ENCODE measurements at places on chromosomes 4 and X. TPM values are rescaled to one million over a fixed set of nuclear protein-coding genes. Genes with fewer than 3 reads are reported as not detected.

- H3K4me3 ChIP-seq, result peak overlapping the region; percentile 83
- DNase-seq, result no peak
- no peaks in the 10 kb centered on the region for H3K36me3 ChIP-seq
- no peaks in the 10 kb centered on the region for H3K27me3 ChIP-seq
- H3K4me1 ChIP-seq, result peaks cover 31% of the 10 kb centered on the region
- peak overlapping the region; percentile 95 for H3K27ac ChIP-seq
Measured at GRCh38 chrX:13652287-13652793, 601 bp upstream of the TCEANC start.

DNA sequence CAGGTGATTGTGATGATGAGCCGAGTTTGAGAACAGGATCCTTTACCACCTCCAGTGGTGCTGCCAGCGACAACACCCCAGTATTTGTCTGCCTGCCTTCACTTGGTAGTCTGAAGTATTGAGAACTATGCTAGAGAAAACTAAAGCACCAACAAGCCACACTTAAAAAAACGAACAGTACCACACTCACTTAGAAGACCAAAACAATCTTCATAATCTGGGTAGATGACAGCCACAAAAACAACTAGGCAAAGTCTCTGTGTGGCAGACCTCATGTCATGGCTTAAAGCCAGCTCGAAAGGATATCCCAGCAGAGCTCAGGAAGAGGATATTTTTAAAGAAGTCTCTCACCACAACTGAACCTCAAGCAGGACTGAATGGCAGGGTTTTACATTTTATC lies 236.0 kb downstream of the GPC3 start:
- H3K4me3 ChIP-seq, result no peak overlapping the region
- H3K4me1 ChIP-seq, result no peaks in the 10 kb centered on the region
- H3K27ac ChIP-seq, result no peak overlapping the region
- DNase-seq, result no peak
- H3K36me3 ChIP-seq, result no peaks in the 10 kb centered on the region
- no peaks in the 10 kb centered on the region for H3K27me3 ChIP-seq

GRCh38 chr4:10121568-10122208 lies 5.1 kb upstream of the WDR1 start:
- H3K36me3 ChIP-seq, result no peaks in the 10 kb centered on the region
- peaks cover 29% of the 10 kb centered on the region for H3K4me1 ChIP-seq
- H3K27ac ChIP-seq, result no peak overlapping the region
- no peak for DNase-seq
- H3K27me3 ChIP-seq, result no peaks in the 10 kb centered on the region
- H3K4me3 ChIP-seq, result no peak overlapping the region

DNA sequence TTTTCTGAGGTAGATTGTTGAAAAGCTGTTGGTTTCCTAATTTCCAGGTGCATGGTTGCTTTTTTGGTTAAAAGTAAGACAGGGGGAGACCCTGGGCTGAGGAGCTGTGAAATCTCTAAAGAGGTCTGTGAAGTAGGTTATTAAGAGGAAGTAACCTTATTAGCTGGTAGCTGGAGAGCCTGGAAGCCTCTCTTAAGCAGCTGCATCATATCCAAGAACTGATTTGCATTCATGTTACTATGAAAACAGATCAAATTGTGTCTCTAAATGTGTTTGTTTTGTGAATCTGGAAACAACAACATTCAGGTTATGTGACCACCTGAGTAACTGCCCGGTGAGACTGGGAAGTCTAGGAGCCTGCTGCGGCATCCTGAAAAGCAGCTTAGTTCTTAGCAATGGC lies 54.1 kb downstream of the ARHGAP10 start:
- H3K4me3 ChIP-seq, result no peak overlapping the region
- no peaks in the 10 kb centered on the region for H3K36me3 ChIP-seq
- H3K4me1 ChIP-seq, result peaks cover 31% of the 10 kb centered on the region
- no peak for DNase-seq
- H3K27me3 ChIP-seq, result no peaks in the 10 kb centered on the region

GRCh38 chrX:130393451-130394074 lies 8.1 kb upstream of the GPR119 start:
- no peaks in the 10 kb centered on the region for H3K36me3 ChIP-seq
- no peak overlapping the region for H3K27ac ChIP-seq
- H3K27me3 ChIP-seq, result peaks cover 22% of the 10 kb centered on the region
- no peak overlapping the region for H3K4me3 ChIP-seq

- no peaks in the 10 kb centered on the region for H3K27me3 ChIP-seq
- H3K4me3 ChIP-seq, result no peak overlapping the region
- H3K27ac ChIP-seq, result no peak overlapping the region
- peaks cover 22% of the 10 kb centered on the region for H3K36me3 ChIP-seq
- H3K4me1 ChIP-seq, result no peaks in the 10 kb centered on the region
Measured at GRCh38 chrX:118633530-118633929, 93.9 kb upstream of the IL13RA1 start.

DNA sequence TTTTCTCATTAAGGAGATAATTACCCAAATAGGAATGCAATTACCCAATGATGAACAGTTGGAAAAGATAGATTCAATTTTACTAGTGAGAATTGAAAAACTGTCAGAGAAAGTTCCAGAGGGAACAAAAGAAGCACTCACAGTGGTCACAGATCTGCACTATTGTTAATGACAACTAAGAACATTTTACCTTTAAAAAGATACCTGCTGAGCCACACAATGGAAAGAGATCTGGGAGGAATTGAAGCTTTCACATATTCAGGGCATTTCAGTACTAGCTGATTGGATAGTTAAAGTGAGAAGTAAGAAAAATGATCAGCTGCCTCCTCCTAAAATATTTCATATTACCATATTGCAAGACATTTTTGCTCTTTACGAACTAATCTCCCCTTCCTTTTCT lies 1822.2 kb downstream of the STIM2 start:
- H3K4me1 ChIP-seq, result no peaks in the 10 kb centered on the region
- H3K36me3 ChIP-seq, result no peaks in the 10 kb centered on the region
- no peak overlapping the region for H3K27ac ChIP-seq
- no peak overlapping the region for H3K4me3 ChIP-seq
- no peaks in the 10 kb centered on the region for H3K27me3 ChIP-seq
- DNase-seq, result no peak

DNA sequence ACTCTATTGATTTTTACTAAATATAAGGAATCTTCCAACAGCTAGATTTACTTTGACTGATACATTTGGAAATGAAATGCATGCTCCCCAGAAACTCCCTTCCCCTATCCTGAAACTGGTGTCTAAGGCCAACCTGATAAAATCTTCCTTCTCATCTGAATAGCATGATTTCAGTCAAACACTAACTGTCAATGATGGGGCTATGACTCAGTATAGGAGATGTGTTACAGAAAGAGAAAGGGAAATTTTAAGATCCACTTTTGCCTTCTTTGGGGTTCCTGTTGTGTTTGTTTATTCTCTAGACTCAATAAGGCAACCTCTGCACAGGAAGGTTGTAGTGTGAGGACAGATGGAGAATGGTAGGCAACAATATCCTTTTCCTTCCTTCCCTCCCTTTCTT lies 160.7 kb downstream of the MOSPD2 start:
- no peak for DNase-seq
- peaks cover 9% of the 10 kb centered on the region for H3K4me1 ChIP-seq

DNA sequence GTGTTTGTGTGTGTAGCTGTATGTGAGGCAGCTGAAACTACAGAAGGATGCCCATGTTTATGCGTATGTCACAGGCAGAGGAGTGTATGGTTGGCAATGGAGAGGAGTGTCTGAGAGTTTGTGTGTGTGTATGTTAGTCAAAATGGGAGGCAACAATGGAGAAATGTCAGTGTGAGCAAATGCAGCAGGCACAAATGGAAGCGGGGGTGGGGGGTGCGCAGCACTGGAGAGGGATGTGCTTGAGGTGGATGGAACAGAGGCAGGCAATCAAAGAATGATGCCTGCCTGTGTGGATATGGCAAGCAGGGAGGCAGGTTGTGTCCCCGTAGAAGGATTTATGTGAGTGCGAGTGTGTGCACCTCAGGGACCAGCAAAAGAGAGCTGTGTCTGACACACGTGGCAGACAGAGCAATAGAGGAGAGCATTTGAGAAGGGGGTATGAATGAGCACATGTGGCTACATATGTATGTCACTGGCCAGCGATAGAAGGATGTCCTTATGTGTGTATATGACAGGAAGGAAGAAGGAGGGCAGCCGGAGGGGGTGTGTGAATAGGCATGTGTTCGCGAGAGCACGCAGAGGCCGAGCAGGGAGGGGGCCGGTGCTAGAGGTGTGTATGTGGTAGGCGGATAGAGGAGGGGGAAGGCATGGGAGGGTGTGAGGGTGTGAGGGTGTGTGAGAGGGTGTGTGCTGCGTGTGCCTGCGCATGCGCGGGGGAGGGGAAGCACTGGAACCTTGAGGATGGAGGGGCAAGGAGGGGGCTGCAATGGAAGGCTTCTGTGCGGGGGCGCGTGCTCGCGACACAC lies 1.1 kb downstream of the PJA1 start:
- peak; percentile 81 for DNase-seq
- peaks cover 27% of the 10 kb centered on the region for H3K4me1 ChIP-seq
- no peaks in the 10 kb centered on the region for H3K27me3 ChIP-seq
- peaks cover 14% of the 10 kb centered on the region for H3K36me3 ChIP-seq

DNA sequence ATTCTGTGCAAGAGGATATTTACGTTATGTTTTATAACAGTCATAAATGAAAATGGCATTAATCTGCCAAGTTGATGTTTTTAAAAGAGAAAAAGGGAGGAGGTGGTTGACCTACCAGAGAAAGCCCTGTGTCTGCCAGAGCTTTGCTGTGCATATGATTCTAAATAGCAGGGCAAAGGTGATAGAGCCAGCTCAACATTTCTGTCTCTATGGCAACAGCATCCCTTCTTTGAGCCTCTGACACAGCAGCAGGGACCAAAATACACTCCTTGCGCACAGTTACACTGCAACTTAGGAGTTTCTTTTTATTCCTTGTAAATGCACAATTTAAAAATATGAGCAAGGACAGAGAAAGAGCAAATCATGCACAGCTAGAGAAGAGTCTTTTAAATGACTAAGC lies 133.3 kb upstream of the RAI2 start:
- no peaks in the 10 kb centered on the region for H3K27me3 ChIP-seq
- H3K27ac ChIP-seq, result no peak overlapping the region
- no peak for DNase-seq
- no peak overlapping the region for H3K4me3 ChIP-seq
- no peaks in the 10 kb centered on the region for H3K4me1 ChIP-seq
- no peaks in the 10 kb centered on the region for H3K36me3 ChIP-seq

CYLC1 gene
- not detected for total RNA-seq

DCK gene
- total RNA-seq, result 70.7 TPM

CCNA2 gene
- 125 TPM for total RNA-seq

Data from activated CD8-positive, alpha-beta memory T cell treated with anti-CD3 and anti-CD28 coated beads, Interleukin-2, amount 10 ng/mL, durations not matched to agents 7 days and 5 days (primary cell).